EH (cell line): ENCODE measurements at places on chromosomes 16 and 17.

- DNase-seq, result no peak
These were observed 3.5 kb downstream of the UBE2I start for GRCh38 chr16:1312903-1313302.

GRCh38 chr16:50565428-50565827 lies 17.2 kb downstream of the NKD1 start:
- DNase-seq, result no peak

DNA sequence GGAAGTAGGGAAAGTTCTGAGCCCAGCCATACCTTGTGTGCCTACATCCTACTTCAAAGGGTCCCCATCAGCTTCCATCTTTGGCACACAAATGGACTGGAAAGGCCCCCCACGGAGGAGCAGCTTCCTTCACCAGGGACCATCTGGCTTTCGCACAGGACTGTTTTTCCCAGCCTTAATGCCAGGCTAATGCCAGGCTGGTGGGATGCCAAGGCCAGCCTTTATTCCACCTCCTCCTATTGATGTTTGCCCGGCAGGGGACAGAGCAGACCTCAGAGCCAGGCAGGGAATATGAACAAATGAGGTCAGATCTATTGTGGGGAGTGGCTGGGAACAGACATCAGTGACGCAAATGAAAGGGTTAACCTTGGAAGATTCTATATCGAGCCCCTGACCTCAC lies 5.7 kb downstream of the GPR179 start:
- no peak for DNase-seq

GRCh38 chr17:82126556-82127314 lies 28.7 kb upstream of the FASN start:
- no peak for DNase-seq

GRCh38 chr16:81449899-81450608 lies 5.4 kb downstream of the CMIP start:
- no peak for DNase-seq

GRCh38 chr17:55237841-55238178 lies 26.9 kb upstream of the HLF start:
- no peak for DNase-seq

- peak; percentile 23 for DNase-seq
These were observed 4.5 kb upstream of the MRPL38 start for GRCh38 chr17:75909051-75909811.

DNA sequence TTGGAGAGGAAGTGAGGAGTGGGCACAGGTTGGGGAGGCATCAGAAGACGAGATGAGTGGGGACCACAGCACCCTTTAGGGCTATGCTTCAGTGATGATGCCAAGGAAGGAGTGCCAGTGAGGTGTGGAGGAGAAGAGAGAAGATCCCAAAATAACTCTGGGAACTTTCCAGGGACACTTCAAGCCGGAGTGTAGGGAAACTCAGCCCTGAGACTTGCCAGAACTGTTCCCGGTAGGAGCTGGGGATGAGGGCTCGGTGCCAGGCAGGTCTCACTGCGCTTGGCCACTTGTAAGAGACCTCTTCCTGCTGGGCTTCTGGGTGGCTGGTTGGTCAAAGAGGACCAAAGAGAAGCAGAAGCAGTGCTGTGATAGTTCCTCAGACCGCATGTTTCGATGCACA lies 63.6 kb downstream of the SHISA6 start:
- DNase-seq, result no peak

- no peak for DNase-seq
These were observed 71.2 kb upstream of the CHMP6 start for GRCh38 chr17:80920441-80920840.

DNA sequence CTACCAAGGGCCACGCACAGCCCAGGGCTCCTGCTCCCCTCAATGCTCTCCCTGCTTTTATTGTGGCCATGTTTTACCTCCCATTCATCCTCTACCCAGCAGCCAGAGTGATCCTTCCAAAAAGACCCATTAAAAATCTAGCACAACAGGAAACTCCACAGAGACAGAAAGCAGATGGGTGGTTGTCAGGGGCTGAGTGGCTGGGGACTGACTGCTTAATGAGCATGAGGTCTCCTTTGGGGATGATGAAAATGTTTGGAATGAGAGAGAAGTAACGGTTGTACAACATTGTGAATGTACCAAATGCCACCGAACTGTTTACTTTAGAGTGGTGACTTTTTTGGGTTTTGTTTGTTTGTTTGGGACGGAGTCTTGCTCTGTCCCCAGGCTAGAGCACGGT lies 107.4 kb downstream of the GAS7 start:
- DNase-seq, result peak; percentile 13

DNA sequence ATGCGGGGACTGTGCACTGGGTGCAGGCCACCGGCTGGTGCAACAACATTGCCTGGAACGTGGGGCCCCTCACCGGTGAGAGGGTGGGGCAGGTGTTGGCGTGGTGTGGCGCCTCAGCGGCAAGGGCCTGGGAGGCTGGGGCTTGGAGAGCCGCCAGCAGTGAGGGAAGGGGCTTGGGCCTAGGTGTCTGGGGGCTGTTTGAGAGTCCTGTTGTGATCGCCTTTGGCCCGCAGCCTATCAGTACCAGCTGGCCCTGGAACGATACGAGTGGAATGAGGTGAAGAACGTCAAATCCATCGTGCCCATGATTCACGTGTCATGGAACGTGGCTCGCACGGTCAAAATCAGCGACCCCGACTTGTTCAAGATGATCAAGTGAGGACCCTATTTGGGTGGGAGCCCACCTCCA lies 2.6 kb upstream of the TMEM88 start:
- DNase-seq, result no peak

DNA sequence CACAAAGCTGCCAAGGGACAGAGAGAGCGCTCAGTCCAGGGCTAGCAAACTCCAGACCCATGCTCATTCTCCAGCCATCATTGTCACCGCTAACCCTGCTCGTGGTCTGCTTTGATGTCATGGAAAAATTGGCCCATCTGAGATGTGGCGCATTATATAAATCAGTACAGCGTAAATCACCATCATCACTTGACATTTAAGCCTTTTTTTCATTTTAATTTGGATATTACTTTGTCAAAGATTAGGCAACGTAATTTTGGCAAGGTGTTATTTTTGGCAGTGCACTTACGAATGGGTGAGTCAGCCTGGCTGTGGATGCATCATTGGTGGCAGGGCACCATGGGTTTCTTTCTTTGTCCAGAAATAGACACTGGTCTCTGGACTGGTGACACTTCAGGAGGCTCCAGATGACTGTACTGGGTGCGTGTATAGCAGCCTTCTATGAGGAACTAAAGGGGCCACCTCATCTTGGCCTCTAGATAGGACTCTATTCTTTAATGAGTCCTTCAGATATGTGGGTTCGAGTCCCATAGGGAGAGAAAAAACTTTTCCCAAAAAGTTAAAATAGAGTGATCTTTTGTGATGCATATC lies 166.3 kb downstream of the MSI2 start:
- DNase-seq, result peak; percentile 86

- DNase-seq, result no peak
These were observed 815 bp downstream of the KRT35 start for GRCh38 chr17:41480136-41480535.

- peak; percentile 76 for DNase-seq
These were observed 4.6 kb downstream of the SMCR8 start for GRCh38 chr17:18319604-18320256.

DNA sequence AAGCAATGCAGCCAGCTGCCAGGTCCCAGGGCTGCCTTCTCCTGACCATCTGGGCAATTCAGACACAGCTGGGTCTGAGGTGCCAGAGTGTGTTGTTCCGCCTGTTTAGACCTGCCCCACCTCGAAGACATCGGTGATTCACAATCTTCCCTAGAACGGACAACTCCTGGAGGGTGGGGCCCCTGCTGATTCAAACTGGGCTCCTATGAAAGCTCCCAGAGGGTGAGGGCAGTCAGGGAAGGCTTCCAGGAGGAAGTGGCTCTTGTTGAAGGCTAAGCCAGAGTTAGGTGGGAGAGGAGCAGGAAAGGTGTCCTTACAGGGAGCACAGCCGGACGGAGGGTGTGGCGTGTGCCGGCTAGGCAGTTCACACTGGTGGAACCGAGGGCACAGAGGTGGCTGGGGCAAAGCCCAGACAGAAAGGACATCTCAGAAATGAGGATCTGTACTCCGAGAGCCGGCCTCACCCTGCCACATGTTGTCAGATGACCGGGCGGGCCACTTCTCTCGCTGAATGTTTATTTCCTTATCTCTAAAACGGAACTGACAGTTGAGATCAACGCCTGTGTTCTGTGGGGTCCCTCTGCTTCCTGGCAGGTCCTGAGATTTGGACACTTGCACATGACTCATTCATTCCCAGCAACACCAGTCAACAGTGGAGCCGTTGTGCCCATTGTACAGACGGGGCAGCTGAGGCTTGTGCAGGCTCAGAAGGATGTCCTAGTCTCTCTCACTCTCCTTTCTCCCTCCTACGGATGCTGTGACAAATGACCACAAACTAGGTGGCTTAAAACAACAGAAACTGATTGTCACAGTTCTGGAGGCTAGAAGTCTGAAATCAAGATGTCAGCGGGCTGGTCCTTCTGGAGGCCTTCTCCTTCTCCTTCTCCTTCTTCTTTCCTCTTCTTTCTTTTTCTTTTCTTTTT lies 26.9 kb upstream of the LITAF start:
- no peak for DNase-seq

DNA sequence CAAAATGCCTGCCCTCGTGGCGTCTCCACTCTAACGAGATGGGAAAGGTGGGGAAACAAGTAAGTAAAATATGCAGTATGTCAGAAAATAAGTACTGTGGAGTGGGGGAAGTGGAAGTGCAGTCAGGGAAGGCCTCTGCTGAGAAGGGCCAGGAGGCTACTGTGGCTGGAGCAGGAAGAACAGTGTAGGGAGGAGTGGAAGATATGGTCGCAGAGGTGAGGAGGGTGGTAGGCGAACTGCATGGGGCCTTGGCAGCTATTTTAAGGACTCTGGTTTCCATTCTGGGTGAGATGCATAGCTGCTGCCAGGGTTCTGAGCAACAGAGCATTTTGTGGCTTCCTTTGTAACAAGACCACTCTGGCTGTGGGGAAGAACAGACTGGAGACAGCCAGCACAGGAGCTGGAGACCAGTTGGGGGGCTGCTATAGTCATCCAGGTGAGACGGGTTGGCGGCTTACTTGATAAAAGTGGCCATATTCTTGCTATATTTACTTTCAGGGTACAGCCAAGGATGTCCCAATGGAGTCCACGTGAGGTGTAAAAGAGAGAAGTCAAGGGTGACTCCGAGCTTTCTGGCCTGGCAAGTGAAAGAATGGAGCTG lies 42.6 kb downstream of the CYTH1 start:
- no peak for DNase-seq

DNA sequence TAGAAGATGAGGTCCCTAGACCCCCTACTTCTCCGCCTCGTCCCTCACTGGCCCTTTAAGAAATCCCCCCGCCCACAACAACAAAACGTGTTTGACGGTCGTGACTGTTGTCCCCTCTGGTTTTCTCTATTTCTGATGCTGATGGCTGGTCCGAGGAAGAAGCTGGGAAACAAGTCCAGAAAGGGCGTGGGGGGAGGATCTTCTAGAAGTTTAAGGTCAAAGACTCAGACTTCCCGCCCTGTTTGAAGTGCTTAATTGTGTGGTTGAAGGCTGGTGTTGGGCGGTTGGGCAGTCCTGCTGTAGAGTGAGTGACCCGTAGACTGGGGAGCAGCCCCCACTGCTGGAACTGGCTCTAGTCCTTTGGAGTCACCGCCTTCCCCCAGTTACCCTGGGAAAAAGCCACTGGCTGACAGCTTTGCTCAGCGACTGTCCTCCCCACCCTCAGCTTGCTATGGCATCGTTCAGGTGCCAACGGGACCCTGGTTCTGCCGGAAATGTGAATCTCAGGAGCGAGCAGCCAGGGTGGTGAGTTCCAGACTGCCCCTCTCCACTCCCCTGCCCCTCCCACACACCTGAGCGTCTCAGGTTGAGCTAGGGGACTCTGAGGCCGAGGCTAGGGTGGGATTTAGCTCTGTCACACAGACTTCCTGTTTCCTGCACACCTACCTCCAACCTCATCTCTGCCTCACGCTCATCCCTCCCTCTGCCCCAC lies 1.6 kb downstream of the MLLT6 start:
- peak; percentile 34 for DNase-seq

DNA sequence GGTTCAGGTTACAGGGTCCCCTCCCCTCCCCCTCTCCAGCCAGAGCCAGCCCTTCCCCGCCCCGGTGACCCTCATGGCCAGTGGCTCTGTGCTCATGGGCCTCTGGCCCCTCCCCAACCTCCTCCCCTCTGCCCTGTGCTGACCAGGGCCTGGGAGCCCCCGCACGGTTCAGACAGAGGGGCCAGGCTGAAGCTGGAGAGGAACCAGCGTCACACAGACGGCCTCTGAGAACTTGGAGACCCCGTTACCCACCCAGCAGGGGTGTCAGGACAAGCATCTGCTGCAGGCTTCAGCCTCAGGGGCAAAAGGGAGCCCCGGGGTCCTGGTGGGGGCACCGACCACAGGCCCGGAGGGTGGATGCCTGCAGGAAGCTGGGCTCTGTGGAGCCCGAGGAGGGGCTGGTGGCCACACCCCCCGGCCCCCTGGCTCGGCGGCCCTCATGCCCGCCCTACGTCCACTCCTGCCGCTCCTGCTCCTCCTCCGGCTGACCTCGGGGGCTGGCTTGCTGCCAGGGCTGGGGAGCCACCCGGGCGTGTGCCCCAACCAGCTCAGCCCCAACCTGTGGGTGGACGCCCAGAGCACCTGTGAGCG lies at the start of gene WFIKKN1:
WFIKKN1 (plus strand) TSS at position 171 of the 591 bp plus-strand sequence; CDS start at position 440, 269 bp downstream.
- DNase-seq, result no peak

DNA sequence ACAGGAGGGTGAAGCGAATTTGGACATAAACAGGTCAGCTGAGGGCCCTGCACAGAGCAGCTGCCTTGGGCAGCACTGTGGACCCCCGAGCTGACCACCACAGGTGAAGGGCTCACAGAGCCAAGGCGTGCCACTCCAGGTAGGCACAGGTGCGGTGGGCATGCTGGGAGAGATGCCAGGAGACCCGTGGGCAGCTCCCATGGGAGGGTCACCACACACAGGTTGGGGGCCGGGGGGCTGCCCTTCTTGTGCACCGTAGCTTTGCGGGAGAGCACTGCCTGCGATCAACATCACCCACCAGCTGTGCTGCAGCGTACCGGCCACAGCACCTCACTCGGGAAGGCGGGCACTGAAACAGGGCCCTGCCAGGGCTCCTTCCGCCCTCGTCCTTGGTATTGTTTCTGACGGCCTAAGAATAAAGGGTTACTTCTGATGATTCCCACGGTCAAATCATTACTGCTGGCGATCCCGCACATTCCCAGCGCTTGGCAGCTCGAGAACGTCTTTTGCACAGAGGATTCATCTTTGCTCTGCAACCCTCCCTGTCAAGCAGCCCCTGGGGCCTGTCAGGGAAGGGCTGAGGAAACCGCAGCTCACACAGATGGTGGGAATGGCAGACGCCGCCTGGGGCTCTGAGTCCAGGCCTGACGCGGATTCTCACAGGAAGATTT lies 181.7 kb downstream of the BANP start:
- DNase-seq, result no peak

GRCh38 chr16:57113664-57114063 lies 21.3 kb downstream of the CPNE2 start:
- no peak for DNase-seq

- DNase-seq, result no peak
These were observed 3.3 kb downstream of the HOXB1 start for GRCh38 chr17:48527547-48527932.

DNA sequence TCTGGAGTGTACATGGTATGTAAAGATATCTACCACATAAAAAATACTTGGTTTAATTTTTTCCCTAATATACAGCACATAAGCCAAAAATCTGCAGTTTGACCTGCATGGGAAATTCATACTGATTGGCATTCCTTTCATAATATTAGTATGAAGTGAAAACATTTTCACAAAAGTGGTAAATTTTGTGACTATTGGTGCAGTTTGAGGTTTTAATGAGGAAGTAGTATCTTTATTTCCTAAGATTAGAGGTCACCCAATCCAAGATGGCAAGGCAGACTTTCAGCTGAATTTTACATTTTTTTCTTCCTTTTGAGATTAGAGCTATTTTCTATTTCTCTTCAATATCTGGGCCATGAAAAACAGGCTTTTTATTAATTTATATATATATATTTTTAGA lies 21.2 kb downstream of the METTL9 start:
- no peak for DNase-seq

GRCh38 chr17:75079023-75079373 lies 8.8 kb upstream of the SLC16A5 start:
- DNase-seq, result no peak
